ENCODE measurements at places on chromosomes 2 and 18.
A peak's percentile ranks its signal among the peaks of the same experiment; 100 is the strongest.

- no peak for DNase-seq
Observed at GRCh38 chr2:15127876-15128275, 433.3 kb downstream of the NBAS start.

DNA sequence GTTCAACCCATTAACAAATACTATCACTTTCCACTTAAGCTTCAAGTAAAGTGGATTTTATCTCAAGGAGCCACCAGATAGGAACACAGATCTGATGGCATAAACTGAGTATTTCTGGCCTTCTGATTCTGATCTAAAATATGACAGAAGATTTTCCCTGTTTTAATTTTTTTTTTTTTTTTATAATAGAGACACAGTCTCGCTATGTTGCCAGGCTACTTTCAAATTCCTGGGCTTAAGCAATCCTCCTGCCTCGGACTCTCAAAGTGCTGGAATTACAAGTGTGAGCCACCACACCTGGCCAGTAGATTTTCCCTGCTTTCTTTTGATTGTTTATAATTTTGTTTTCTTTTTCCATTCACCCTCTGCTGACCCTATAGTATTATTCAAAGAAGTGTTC, 36.6 kb upstream of the SLC30A6 start:
- DNase-seq = no peak

- DNase-seq = no peak
Observed at GRCh38 chr2:131035112-131035825, 58.0 kb downstream of the FAM168B start.

GRCh38 chr2:65979446-65979845, 455.5 kb upstream of the MEIS1 start:
- DNase-seq = no peak

GRCh38 chr2:133591164-133591563, 22.9 kb upstream of the NCKAP5 start:
- no peak for DNase-seq

- DNase-seq = no peak
Observed at GRCh38 chr2:98847853-98848252, 88.2 kb downstream of the CRACDL start.

- DNase-seq = no peak
Observed at GRCh38 chr2:201880993-201881611, 74.8 kb downstream of the CDK15 start.

GRCh38 chr18:47944972-47945852, 14.8 kb upstream of the SMAD2 start:
- DNase-seq = no peak

GRCh38 chr2:237546040-237546875, 20.1 kb upstream of the PRLH start:
- DNase-seq = no peak

DNA sequence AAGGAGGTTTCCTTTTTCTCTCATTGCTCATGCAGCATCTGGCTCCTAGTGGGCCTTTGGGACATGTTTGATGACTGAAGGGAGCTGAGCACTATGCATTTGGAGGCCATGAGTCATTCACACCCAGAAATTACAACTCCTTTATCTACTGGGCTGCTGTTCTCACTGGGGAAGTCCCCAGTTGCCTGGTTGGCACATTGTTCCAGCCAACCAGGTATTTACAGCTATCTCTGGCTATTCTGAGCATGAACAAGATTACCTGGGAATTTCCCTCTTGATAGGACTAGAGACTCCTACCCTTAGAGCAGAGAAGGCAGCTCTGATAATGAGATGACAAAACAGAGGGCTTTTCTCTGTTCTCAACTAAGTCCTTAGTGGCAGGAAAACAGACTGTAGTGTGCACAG, 206.5 kb downstream of the SETBP1 start:
- DNase-seq = peak; percentile 16

DNA sequence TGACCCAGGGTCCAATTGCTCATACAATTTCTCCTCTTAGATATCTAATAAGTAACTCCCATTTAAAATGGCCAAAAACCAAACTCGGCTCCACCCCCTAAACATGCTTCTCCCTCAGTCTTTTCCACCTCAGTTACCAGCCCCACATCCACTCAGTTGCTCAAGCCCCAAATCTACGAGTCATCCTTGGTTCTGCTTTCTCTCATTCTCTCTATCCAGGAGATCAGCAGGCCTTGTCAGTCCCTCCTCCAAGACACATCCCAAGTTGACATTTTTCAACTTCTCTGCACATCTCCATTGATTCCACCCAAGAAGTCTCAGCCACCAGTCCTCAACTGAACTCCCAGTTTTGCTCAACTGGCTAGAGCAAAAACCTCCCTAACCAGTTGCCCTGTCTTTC, 40.5 kb upstream of the RTN4 start:
- DNase-seq = no peak

- DNase-seq = no peak
Observed at GRCh38 chr2:221767106-221768012, 195.3 kb upstream of the EPHA4 start.

GRCh38 chr2:45014016-45014702, 4.9 kb upstream of the SIX2 start:
- no peak for DNase-seq

GRCh38 chr2:45889053-45889452, 237.6 kb downstream of the PRKCE start:
- DNase-seq = no peak

DNA sequence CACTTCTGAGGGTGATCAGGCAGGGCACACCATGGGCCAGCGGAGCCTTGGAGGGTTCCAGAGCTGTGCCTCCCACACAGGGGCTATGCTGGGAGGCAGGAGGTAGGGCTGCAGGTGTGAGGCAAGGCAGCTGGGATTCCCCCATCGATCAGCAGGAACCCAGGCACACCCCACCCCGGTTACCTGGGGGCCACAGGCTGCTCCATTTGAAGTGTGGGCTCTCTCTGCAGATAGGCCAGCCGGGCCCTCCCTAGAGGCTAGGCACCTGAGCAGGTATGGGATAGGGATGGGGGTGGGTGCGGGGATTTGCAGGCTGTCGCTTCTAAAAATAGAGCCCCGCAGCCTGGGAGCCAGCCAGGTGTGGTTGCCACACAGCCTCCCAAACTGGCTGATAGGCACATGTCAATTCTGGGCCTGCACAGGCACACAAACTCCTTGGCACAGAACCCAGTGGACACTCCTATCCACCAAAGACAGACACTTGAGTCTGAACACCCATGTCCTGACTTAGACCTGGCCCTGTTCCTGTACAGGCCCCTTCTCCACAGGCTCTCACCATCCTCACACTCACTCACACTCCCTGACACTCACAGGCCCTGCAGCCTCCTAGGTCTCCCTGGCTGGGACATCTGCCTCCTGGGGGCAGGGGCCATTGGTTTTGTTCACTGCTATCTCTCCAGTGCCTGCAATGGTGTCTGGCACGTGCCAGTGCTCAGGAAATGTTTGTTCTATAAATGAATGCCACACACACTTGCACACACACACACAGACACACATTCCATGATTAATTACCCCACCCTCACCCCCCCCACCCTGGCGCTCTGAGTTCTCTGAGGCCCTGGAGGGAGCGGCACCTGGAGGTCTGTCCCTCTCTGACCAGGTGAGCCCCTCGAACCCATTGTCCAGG, 73.4 kb downstream of the ZFP36L2 start:
- no peak for DNase-seq

GRCh38 chr2:1047485-1047884, 96.8 kb downstream of the SNTG2 start:
- no peak for DNase-seq

GRCh38 chr2:30514134-30514847, 67.2 kb downstream of the LCLAT1 start:
- no peak for DNase-seq

- DNase-seq = no peak
Observed at GRCh38 chr18:37624318-37624717, 58.7 kb upstream of the CELF4 start.

DNA sequence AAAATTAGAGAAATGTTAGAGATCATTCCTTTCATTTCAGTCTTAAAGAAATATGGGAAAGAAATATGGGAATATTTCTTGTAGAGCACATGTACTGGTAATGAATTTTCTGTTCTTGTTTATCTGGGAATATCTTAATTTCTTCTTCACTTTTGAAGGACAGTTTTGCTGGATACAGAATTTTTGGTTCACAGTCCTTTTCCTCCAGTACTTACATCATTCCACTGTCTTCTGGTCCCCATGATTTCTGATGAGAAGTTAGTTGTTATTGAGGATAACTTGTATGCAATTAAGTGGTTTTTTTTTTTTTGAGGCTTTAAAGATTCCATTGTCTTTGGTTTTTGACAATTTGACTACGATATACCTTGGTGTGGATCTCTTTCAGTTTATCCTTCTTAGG, 11.0 kb downstream of the NEURL3 start:
- no peak for DNase-seq

DNA sequence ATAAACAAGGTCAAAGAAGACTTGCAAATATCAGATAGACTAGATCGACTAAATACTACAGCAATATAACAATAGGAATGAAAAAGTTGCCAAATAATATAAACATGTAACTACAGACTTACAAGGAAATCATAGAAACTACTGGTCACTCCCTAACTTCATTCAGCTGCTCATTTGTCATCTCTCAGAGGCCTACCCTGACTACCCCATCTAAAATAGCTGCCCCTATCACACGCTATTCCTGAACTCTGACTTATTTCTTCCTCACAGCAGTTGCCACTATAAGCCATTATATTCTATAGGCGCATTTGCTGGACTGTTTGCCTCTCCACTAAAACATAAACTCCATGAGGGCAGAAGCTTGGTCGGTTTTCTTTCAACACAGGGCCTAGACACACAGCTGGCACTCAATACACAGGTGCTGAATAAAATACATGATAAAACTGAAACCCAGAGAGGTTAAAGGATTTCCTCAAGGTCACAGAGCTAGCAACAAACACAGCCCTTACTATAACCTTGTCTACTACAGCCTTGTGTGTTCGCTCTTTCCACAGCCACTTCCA, 1.8 kb downstream of the STRN start:
- DNase-seq = no peak

DNA sequence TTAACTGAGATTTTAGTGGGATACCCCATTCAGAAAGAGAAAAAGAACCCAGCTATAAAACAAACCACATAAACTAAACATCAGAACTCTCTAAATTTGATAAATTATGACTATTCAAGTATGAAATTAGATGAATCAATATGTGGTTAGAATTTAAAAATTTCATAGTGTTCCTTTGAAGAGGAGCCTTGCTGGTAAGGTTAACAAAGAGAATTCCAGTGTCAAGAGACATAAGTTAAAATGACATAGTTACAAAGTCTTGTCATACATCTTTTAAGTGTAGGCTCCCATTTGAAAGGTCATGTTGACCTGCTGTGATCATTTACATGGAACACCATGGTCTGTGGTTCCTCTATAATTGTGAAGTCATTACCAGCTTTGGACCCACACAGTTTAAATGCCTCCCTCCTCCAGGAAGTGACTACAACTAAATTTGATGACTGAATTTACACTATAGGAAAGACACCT, 231.6 kb upstream of the ETAA1 start:
- DNase-seq = no peak

- DNase-seq = no peak
Observed at GRCh38 chr2:134683561-134684112, 35.2 kb downstream of the TMEM163 start.

GRCh38 chr2:239669181-239669898, 268.5 kb upstream of the HDAC4 start:
- no peak for DNase-seq

DNA sequence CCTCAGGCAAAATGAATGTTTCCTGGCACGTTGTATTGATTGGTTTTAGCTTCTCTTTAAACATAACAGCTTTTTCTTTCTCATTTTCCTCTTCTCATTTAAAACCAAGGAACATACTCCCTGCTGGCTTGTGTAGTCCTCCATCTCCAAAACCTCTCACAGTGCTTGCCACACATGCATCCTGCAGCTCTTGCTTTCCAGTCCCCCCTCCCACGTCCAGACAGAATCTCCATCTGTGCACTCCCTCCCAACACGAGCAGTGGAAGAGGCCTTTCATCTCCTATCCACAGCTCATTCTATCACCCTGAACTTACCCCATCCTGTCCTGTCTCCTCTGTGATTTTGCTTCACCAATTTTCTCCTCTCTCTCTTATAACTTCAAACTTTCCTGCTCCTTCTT, 99.6 kb upstream of the THSD7B start:
- DNase-seq = no peak
